Daoy (cell line): ENCODE measurements at places on chromosomes 13 and 19.
A peak's percentile ranks its signal among the peaks of the same experiment; 100 is the strongest.

- no peak for DNase-seq
These were observed 640.3 kb downstream of the TBC1D4 start for GRCh38 chr13:74841651-74842050.

- DNase-seq = no peak
These were observed 105.5 kb downstream of the POU4F1 start for GRCh38 chr13:78497702-78498355.

- DNase-seq = no peak
These were observed 1.8 kb downstream of the HOOK2 start for GRCh38 chr19:12773571-12773970.

DNA sequence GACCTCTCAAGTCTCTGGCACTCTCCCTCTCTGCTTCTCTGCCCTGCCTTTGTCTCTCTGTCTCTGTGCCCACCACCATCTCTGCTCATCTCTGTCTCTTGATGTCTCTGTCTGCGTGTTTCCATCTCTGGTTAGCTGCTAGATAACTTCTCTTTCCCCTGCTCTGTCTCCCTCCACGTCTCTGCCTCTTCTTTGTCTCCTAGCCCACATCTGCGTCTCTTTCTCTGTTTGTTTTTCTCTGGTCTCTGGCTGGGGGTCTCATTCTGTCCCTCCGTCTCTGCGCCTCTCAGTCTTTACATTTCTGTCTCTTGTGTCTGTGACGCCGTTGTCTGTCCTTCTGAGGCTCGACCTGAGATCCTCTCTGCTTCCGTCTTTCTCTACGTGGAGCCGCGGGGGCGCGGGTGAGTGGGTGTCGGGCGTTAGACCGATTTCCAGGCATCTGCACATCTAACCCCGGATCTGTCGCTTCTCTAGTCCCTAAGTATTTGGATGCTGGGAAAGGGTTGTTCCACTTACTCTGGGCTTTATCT is 386 bp downstream of the GIPR start:
- no peak for DNase-seq

DNA sequence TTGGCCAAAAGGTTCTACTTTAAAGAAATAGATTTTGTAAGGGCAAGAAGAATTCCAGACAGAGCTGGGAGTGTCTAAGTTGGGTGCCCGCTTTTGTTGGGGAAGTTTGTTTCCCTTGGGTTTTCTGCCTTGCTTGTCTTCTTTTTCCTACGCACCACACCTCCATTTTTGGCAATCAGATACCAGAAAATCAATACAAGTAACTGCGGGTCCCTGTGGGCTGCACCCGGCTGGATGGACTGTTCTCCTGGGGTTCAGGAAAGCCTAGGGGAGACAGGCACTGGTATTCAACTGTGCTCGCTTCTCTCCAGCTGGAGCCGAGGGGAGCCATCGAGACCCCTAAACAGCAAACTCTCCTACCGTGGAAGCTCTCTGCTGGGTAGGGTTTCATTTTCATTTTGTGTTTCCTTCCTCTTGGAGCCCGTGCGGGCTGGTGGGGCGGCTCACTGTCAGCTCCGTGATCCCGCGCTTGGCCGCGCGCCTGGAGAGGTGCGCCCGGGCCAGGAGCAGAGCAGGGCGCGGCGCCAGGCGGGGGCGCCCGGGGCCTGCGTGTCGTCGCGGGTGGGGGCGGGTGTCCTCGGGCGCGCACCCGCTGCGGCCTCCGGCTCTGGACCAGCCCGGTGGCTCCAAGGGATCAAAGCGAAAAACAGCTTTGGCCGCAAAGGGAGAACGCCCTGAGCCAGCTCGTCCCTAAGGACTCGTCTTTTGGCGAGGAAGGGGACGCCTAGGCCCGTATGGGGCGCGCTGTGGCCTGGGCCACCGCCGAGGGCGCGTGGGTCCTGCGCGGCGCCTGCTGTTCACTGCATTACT is 347.2 kb downstream of the ZNF536 start:
- peak; percentile 76 for DNase-seq
